ENCODE measurements at places on chromosomes 7 and 10. TPM values are rescaled to one million over a fixed set of nuclear protein-coding genes. Genes with fewer than 3 reads are reported as not detected.

Gene POMZP3
- total RNA-seq = 11.9 TPM

Gene GJD4
- total RNA-seq = not detected

Gene FIS1
- total RNA-seq = 192 TPM

DNA sequence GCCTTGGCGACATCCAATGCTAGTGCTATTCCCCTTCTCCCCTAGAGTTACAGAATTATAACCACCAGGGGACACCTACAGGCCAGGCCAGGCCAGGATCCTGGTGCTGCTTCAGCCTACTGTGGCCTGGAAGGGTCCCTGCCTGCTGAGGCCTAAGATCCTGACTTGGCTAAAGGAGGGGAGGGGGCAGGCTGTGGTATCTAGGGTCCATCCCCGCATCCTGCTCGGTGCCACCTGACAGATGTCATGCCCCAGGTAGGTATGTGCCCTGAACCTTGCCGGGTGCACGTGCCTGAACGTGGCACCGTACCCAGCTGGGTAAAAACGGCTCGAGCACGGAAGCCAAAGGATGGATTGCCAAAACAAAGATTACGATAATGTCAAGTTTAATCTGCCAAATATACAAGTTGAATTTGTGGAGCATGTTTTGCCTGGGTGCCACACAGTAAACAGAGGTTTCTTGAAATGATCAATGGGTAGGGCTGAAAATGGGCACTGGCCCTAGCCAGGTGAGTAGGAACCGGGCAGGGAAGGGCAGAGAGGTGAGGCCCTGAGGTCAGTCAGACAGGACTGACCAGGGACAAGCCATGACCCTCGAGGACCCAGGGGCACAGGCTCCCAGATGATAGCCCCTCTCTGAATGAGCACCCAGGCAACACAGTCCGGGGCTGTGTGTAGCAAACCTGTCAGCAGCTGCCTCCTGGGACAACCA, 12.6 kb downstream of the PDAP1 start:
- peaks cover 62% of the 10 kb centered on the region for H3K36me3 ChIP-seq
- no peak overlapping the region for H3K4me3 ChIP-seq
- peaks cover 22% of the 10 kb centered on the region for H3K4me1 ChIP-seq
- DNase-seq = no peak
- H3K27ac ChIP-seq = no peak overlapping the region
- H3K27me3 ChIP-seq = no peaks in the 10 kb centered on the region

DNA sequence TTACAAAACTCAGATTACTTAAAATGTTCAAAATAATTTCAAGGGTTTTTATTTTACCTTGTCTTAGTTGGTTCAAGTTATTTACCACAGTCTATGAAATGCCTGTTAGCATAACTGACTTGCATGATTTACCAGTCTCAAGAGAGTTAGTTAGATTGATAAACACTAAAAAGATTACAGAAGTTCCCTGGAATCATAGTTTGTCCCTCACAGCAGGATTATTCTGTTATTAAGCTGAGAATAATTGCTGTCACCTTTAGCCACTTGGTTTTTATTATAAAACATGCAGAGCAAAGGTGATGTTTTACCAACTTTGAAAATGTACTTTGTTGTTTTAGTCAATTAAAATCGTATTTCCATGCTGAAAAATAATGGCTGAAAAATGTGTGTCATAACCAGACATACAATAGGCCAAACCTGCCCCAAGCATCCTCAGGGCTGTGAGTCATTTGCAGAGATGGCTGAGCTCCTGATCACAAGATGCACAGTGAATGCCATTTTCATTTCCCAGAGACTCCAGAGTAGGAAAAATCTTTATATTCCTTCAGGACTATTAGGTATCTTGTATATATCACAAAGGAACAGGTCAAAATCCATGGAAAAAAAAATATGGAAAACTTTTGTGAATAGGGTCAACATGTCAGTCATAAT, 87.8 kb upstream of the DKK1 start:
- H3K4me1 ChIP-seq = no peaks in the 10 kb centered on the region
- H3K4me3 ChIP-seq = no peak overlapping the region
- no peak for DNase-seq
- H3K36me3 ChIP-seq = no peaks in the 10 kb centered on the region

DNA sequence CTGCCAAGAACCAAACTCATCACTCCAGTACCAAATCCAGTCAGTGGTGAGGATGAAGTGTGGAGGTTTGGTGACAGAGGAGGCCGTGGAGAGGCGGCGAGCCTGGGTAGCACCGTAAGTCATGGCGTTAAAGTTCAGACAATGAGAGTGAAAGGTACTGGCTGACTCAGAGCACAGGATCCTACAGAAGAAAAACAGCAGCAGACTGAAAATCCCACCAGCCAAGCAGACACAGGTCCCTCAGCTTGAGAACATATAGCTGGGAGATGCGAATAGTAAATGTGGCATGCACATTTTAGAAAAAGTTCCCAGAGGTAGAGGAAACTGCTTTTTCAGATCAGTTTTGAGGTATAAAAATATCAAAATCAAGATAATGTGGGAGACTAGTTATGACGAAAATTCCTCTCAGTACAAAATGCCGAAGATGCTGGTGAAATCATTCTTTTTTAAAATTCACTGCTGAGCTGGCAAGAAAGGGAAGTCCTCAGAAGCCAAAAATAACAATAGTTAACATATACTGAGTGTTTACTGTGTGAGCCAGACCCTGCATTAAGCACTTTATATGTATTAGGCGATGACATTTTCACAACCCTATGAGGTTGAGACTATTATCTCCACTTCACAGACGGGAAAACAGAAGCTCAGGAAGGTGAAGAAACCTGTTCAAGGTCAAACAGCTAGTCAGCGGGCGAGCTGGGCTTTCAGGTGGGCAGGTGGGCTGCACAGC, 20.9 kb downstream of the PARP12 start:
- H3K27me3 ChIP-seq = no peaks in the 10 kb centered on the region
- H3K4me1 ChIP-seq = peaks cover 10% of the 10 kb centered on the region
- peaks cover 36% of the 10 kb centered on the region for H3K36me3 ChIP-seq
- no peak for DNase-seq
- no peak overlapping the region for H3K27ac ChIP-seq

DNA sequence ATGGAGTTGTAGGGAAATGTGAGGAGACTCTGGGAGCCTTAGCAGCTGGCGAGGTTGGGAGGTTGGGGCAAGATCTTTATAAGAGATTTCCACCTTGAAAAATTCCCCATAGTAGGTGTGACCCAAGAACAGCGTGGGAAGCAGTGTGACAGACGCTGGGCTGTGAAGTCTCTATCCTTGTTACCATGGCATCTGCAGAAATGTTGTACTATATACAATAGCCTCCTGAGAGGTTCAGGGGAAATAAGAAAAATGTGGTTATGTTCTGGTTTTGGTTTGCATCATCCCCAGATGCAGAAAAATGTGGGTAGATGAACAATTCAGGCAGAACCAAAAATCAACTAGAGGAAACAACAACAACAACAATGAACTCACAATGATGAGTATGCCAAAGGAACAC, 498.6 kb downstream of the SH2D4B start:
- H3K4me1 ChIP-seq = no peaks in the 10 kb centered on the region
- H3K27me3 ChIP-seq = no peaks in the 10 kb centered on the region

- H3K27me3 ChIP-seq = no peaks in the 10 kb centered on the region
- DNase-seq = no peak
- no peak within 1 kb of the TSS for H3K27ac ChIP-seq
Observed at GRCh38 chr10:47348138-47348651, at the start of gene RBP3. Gene RBP3 (plus strand): TSS chr10:47348363. CDS start chr10:47348485, 122 bp downstream.

- peaks cover 14% of the 10 kb centered on the region for H3K36me3 ChIP-seq
- H3K4me3 ChIP-seq = no peak overlapping the region
- H3K27me3 ChIP-seq = no peaks in the 10 kb centered on the region
- no peak for DNase-seq
Observed at GRCh38 chr10:79106256-79107050, 37.7 kb downstream of the ZMIZ1 start.

GRCh38 chr7:45138433-45139267, 18.9 kb upstream of the RAMP3 start:
- no peaks in the 10 kb centered on the region for H3K36me3 ChIP-seq
- no peak overlapping the region for H3K27ac ChIP-seq
- H3K4me1 ChIP-seq = no peaks in the 10 kb centered on the region
- no peak overlapping the region for H3K4me3 ChIP-seq

DNA sequence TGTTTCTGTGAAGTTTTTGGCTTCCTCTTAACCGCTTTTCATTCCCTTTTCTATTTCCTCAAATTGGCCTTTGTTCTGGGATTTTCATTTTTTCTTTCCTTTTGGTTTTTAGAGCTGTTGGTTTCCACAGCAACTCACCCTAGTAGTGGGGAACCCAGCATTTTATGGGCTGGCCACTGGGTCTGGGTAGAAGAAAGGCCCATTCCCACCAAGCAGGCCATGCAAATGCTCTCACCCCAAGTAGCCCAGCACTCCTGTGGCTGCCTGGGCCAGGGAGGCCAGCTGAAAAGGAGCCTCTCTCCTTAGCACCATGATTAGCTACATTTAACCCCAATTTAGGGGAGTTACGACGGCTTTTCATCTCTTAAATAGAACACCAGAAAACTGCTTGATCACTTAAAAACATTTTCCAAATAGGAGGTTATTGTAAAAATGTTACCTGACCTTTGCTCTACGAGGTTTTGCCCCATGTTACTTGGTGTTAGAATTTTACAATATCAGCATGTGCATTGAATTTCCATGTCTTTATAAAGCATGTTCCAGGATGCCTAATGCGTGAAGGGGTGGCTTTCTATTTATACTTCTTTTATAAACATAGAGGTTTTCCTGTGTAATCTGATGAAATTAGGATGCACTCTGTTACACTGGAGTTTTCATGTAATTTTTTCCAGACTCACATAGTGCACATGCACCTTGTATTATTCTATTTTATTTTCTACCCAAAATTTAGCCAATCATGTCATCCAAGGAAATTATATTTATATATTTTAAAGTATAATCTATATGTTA, 75.4 kb downstream of the FAM171A1 start:
- H3K4me1 ChIP-seq = no peaks in the 10 kb centered on the region
- H3K27ac ChIP-seq = no peak overlapping the region
- no peak for DNase-seq
- no peaks in the 10 kb centered on the region for H3K36me3 ChIP-seq
- H3K27me3 ChIP-seq = no peaks in the 10 kb centered on the region
- H3K4me3 ChIP-seq = no peak overlapping the region

DNA sequence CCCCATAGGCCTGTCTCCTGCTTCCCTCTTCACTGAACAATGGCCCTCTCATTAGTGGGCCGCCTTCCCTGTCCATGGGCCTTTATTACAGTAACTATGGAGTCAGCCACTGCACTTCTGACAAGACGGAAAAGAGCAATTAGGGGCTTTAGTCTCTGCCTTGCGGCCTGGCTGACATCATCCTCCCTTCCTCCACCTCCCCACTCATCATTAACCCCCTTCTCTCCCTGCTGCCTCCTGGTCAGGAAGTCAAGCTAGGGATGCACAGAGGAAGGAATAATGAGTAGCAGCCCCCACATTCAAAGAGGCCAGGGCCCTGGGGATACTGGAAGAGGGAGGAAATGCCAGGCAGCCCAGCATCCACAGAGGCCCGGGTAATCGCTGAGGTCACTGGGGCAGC, 101.6 kb upstream of the PLXNA4 start:
- DNase-seq = no peak
- no peaks in the 10 kb centered on the region for H3K36me3 ChIP-seq
- no peak overlapping the region for H3K27ac ChIP-seq
- H3K4me1 ChIP-seq = no peaks in the 10 kb centered on the region

DNA sequence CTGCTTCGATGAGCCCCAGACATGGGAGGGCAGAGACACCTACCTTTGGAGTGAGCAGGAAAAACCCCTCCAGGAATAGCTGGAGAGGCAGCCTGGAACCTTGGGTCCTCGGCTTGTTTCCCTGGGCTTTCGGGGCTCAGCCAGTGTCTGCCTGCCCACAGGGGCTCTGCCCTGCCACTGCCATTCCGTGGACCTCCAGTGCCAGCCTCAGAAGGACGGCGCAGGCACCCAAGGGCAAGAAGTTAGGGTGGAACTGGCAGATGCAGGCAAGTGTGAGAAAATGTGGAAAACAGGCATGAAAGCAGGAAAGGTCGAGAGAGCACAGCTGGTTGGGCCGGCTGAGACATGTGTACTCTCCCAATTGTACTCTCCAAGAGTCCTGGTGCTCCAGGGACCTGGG, 281.5 kb downstream of the GRID1 start:
- H3K4me3 ChIP-seq = no peak overlapping the region
- H3K36me3 ChIP-seq = no peaks in the 10 kb centered on the region
- no peaks in the 10 kb centered on the region for H3K4me1 ChIP-seq
- peak; percentile 24 for DNase-seq

All from stomach (tissue), 19 donors.